ENCODE measurements at places on chromosomes 12 and 14.

DNA sequence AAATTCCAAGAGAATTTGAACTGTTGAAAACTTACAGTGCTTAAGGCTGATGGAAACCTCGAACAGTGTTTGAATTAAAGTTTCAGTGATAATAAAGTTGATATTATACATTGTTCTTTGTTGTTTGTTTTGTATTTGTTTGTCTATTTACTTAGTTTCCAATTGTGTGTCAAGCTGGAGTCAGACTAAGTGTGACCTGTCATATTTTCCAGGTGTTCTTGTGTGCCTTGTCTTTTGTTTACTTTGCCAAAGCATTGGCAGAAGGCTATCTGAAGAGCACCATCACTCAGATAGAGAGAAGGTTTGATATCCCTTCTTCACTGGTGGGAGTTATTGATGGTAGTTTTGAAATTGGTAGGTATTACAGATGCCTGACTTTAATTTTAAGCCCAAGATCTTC lies 6.0 kb downstream of the SLCO1C1 start:
- no peak for DNase-seq

- DNase-seq: no peak
Measured at GRCh38 chr14:100523843-100524169, 63.4 kb downstream of the BEGAIN start.

DNA sequence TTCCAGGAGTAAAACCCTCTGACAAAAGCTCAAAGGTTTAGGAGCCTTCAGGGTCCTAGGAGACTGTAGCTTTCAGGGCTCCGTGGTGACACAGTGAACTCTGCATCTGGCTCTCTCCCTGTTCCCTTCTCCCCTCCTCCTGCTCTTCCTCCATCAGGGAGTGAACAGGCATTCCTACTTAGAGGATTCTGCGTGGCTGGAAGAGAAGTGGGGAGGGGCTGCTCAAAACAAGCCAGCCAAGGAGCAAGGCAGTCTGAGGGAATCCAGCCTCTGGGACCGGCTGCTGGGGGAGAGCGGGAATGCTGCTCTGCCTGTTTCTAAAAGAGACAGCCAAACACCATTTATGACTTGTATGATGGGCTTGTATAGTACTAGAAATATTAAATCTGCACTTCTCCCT lies 49.5 kb downstream of the RBMS2 start:
- no peak for DNase-seq

DNA sequence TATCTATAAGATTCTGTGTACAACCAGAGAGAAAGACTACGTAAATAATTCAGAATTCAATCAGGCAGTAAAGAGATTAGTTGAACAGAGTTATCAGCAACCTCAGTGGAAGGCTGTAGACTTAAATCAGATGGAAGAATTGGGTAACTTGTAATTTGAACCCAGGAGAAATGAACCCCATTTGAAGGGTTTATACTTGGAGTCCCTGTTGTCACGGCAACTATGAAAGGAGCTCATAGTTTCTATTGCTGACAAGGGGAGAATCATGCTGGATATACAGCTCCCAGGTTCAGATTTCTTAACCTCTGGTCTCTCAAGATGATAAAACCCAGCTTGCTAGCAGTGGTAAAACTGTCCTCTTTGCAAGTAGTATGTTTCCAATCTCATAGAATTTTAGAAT lies 54.4 kb upstream of the BMP4 start:
- DNase-seq: no peak

GRCh38 chr12:41264281-41264680 lies 76.2 kb downstream of the PDZRN4 start:
- no peak for DNase-seq

DNA sequence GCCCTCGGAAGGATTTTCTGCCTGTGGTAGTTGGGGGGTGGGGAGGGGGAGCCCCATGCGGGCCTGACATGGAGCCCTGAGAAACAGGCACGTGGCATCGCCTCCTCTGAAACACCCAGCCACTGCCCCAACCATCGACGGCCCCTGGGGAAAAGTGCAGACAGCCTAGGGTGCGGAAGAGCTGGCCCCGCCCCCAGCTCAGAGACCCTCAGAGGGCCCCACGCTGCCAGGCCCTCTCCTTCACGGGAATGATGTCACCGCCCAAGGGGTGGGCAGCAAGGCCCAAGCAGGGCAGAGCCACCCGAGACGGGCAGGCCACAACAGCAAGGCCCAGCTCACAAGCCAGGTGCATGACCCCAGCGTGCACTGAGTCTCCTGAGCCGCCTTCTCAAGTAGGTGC lies 26.2 kb downstream of the BEGAIN start:
- DNase-seq: no peak

DNA sequence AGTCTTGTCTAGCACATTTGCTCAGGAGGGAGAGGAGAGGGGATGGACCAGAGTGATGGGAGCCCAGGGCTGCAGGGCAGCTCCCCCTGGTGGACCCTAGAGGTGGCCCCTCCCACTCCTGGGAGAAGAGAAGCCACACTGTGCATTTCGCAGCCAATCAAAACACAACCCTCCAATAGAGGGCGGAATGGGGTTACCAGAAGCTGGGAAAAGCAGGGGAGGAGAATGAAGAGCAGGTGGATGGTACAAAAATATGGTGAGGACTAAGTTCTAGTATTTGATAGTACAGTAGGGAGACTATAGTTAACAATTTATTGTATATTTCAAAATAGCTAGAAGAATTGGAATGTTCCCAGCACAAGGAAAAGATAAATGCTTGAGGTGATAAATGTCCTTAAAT lies 23.6 kb downstream of the VASH1 start:
- DNase-seq: no peak

GRCh38 chr12:67613040-67613439 lies 35.5 kb upstream of the DYRK2 start:
- no peak for DNase-seq

- no peak for DNase-seq
Measured at GRCh38 chr14:75098682-75099081, 28.2 kb downstream of the NEK9 start.

GRCh38 chr12:114404926-114405518 lies 922 bp downstream of the TBX5 start:
- DNase-seq: no peak

- no peak for DNase-seq
Measured at GRCh38 chr12:75781532-75782046, 250.0 kb downstream of the PHLDA1 start.

DNA sequence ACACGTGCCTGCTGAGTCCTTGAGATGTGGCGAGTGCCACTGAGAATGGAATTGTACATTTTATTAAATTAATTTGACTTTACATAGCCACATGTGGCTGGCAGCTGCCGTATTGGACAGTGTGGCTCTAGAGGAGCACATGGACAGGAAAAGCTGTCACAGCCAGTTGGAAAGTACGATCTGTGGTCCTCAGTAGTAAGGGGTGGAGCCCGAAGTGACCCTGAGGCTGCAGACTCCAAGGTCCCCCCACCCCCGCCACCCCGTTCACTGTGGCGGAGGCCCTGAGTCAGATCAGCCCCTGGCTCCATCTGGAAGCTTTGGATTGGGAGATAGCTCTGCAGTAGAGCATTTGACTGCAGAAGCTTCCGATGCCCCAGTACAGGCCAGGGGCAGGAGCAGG lies 25.8 kb upstream of the BEGAIN start:
- no peak for DNase-seq

GRCh38 chr12:46214668-46215436 lies 54.0 kb downstream of the SLC38A1 start:
- DNase-seq: peak; percentile 66

GRCh38 chr14:55892906-55893305 lies 225.3 kb upstream of the PELI2 start:
- DNase-seq: no peak

DNA sequence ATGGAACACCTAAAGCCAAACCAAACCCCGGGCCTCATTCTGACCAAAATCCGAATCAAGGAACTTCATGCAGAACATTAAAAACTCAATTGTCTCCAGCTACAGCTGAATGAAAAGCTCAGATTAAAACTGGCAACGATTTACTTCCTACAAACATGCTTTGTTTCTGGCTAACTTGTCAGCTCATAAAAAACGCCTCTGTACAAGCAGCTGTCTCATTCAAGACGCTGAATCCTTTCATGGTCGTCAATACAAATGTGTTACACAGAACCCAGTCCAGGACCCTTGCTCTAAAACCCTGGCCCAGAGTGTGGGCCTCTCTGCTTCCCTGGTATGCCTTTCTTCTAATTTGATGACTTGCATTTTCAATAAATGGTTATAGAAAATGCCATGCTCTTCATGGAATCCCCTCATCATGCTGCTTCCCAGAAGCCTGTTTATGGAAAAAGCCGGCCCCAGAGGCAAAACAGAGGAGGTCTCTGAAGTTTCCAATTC lies 183.1 kb downstream of the PHLDA1 start:
- DNase-seq: no peak

- DNase-seq: no peak
Measured at GRCh38 chr12:67524861-67525616, 123.5 kb upstream of the DYRK2 start.

DNA sequence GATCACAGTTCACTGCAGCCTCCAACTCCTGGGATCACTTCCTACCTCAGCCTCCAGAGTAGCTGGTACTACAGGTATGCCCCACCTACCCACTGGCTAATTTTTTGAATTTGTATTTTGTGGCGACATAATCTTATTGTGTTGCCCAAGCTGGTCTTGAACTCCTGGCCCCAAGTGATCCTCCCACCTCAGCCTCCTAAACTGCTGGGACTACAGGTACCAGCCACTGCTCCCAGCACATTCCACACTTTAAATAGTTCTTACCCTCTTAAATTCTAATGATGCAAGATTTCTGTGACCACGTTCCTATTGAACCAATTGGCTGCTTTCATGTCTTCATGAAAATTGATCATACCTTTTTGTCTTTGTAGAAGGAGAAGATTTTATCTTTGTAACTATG lies 96.6 kb downstream of the SYT1 start:
- no peak for DNase-seq

- no peak for DNase-seq
Measured at GRCh38 chr12:57521525-57522010, 1.1 kb upstream of the MBD6 start.

DNA sequence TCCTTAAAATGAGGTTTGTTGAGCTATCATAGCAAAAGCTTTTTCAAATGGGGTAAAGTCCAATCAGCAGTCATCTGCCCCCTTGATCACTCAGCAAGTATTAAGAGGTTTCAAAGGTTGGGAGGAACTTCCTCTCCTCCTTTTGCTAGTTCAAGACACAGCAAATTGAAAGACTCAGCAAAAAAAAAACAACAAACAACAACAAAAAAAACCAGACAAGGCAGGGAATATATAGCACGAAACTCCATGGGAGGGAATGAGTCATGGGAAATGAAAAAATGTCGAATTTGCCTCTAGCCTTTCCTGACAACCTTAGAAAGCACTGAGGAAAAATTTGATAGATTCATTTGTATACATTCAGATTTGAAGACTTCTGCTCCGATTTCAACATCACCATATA lies 1.6 kb upstream of the SLC7A8 start:
- DNase-seq: no peak

- DNase-seq: peak; percentile 9
Measured at GRCh38 chr12:538731-539539, 79.2 kb downstream of the B4GALNT3 start.

DNA sequence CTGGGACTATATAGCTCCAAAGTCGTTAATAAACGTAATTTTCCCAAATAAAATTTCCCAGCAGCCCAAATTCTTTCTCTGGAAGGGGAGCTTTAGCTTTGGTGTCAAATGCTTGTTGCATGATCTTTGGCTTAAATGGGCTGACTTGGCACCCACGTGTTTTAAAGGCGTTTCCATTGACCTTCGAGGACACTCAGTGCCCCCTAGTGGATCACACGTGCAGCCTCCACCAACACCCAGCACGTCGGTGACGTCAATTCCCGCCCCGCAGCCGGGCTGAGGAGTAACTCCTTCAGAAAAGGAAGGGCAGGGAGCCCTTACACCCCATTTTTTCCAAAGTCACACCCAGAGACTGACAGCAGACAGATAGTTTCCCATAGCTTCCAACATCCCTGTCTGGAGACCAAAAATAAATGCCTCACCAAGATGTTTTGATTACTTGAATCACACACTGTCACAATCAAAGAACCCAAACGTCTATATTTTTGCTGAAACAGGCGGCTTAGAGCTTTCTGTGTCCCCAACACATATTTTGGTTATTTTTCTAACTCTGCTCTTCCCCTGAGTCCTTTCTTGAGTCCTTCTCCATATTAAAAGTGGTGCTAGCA lies 707.9 kb downstream of the AACS start:
- DNase-seq: peak; percentile 10

- DNase-seq: no peak
Measured at GRCh38 chr14:101851736-101852405, 90.4 kb downstream of the PPP2R5C start.

- no peak for DNase-seq
Measured at GRCh38 chr12:4252601-4253000, 21.0 kb upstream of the CCND2 start.

DNA sequence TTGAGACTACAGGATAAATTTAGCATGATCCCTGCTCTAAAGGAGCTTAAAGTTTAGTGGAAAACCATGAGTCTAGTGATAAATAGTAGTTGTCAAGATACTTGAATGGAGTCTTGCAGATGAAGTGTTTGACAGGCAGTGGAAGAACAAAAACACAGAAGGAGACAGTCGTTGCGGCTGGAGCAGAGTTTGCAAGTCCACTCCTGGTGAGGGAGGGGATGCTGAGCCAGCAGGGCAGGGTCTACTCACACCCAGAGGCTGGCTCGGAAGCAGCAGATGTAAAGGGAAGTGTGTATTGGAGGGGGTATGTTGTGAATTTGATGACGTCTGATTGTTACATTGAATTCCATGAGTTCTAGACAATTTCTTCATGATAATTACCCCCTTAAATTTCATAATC lies 61.3 kb downstream of the TRAF3 start:
- no peak for DNase-seq

DNA sequence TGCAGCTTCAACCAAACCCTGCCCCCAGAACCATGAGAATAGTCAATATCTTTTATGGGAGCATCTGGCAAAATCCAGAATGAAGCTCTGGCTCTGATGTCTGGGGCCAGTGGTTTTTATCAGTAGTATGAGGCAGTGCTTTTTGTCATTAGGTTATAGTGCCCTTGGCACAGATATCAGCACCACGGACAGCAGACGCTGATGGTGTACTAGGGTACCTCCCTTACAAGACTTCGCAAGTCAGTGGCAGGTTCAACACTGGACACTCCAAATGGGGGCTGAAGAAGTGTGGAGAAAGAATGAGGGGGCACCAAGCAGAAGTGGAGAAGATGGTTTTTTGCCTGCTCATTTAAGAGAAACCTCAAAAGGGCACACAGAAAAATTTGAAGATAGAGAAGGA lies 68.2 kb upstream of the E2F7 start:
- no peak for DNase-seq

Measured in stimulated activated CD8-positive, alpha-beta memory T cell treated with anti-CD3 and anti-CD28 coated beads, Interleukin-7, amount 100 ng/mL, for 48 hours (primary cell).